ENCODE measurements at places on chromosomes 2 and 18. TPM values are rescaled to one million over a fixed set of nuclear protein-coding genes. Genes with fewer than 3 reads are reported as not detected.
A peak's percentile ranks its signal among the peaks of the same experiment; 100 is the strongest.

Gene CNGA3
- polyA plus RNA-seq = 0.13 TPM

- DNase-seq = peak; percentile 87
These were observed at the start of gene LYPD6B for GRCh38 chr2:149038442-149039212. Gene LYPD6B (plus strand): TSS chr2:149038699. CDS start chr2:149130949, 92,250 bp downstream.

Gene MXD1
- polyA plus RNA-seq = 9.3 TPM

- DNase-seq = no peak
These were observed 549.9 kb downstream of the XIRP2 start for GRCh38 chr2:167438206-167438605.

Gene CCDC85A
- polyA plus RNA-seq = 0.19 TPM

DNA sequence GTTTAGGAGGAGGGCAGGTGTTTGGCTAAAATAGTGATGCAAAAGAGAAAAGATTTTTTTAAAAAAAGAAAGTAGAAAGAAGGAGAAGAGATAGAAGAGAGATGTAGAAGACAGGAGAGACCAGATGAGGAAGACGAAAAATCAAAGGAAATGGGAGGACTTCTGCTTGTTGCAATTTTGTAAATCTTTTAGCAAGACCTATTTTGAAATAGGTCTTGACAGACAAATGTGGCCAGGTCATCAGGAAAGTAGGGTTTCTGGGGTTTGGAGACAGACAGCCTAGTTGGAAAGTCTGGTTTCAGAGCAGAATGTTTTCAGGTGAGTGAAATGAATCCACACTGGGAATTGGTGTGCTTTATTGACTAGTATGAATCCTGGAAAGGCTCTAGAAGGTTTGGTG, 104.5 kb upstream of the CAVIN2 start:
- no peak for DNase-seq

DNA sequence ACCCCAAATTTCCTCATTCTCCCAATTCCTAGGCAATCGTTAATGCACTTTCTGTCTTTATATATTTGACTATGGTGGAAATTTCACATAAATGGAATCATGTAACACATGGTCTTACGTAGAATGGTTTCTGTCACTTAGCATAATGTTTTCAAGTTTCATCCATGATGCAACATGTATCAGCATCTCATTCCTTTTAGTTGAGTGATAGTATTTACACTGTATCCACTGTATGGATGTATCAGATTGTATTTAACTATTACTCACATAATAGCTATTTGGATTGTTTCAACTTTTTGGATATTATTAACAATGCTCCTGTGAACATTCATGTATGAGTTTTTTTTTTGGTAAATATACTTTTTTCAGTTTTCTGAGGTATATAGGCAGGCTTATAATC, 982.3 kb upstream of the DDX18 start:
- DNase-seq = no peak

DNA sequence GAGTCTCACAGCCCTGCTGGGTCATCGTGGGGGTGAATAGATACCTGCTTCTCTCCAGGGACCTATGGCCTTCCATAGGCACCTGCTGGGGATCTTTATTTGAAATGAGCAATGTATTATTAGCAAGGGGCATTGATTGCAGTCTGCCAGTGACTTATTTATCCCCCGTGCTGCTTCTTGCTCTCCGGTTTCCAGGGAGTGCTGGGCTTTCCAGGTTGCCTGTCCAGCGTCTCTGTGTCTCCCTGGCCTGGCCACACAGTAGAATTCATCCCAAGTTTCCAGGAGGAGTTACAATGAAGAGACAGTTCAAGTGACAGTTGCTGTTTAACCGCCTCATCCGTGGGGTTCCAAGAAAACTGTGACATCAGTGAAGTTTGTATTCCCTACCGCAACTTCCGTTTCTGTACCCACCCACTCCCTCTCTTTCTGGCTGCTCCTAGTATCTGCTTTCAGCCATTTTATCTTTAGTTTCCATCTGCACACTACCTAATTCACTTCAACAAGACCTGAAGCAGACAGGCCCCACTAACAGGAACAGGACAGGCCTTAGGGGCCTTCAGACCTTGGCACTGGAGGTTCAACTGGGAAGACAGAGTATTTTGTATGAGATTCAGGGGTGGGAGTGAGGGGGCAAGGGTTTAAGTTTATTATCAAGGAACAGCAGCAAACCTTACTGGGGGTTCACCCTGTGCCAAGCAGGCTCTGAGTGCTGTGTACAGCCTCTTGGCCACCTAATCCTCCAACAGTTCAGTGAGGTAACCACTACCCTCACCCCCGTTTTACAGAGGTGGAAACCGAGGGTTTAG, 134.8 kb downstream of the PRKCE start:
- DNase-seq = no peak

DNA sequence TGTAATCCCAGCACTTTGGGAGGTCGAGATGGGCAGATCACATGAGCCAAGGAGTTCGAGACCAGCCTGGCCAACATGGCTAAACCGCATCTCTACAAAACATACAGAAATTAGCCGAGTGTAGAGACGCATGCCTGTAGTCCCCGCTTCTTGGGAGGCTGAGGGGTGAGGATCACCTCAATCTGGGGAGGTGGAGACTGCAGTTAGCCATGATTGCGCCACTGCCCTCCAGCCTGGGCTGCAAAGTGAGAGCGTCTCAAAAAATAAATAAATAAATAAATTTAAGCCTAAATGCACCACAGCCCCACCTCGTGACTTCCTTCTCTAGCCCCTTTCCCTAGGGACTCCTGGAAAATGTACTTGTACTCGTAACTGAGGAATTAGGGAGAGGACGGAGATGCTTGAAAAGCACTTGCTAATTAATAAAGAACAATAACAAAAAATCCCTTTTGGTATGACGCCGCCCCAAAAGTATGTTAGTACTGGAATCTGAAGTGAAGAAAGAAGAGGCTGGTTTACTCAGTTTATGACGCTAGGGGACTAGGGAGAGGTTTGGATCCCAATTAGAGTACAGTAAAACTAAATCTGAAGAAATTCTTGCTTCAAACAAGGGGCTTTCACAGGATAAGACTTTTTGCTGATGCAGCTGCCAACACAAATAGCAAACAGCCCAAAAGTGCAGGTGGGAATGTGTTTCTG, 887 bp upstream of the ZNF396 start:
- peak; percentile 5 for DNase-seq

DNA sequence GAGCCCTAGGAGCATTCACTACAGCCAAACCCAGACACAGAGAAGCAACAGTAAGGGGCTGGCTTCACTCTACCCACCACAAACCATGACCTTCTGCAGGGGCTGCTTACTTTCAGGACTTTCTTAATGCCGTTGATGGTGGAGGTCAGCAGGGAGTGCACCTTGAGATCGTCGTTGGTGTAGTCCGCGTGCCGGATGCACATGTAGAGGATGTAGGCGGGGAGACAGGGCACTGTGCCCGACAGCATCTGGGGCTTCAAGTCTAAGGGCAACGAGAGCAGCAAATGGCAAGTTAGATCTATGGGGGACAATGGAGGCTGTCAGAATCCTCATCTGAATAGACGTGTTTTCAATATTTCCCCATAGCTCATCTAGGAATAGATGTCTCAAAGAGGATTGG, 29.8 kb upstream of the ACAA2 start:
- no peak for DNase-seq

DNA sequence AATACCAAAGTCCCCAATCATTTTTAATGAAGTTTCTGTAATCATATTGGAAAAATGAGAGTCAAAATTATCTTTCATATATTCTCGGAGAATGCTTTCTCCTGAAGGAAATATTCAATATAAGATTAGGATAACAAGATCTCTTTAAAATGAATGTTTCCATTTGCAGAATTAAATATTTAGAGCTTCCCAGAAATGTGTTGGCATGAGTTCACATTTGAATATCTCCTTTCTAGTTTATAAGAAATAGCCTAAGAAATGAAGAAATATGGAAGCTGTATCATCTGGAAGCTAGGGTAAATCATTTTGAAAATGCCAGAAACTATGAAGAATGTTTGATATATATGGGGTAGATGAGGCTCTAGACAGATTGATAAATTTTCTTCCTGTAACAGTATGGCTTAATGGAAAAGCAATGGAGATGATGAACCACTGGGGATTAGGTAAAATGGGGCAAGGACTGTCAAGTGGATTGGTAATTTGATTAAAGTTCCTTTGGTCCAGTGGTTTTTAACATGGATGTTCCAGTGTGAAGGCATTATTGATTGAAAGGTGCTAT, 184.6 kb upstream of the ZNF804A start:
- no peak for DNase-seq

DNA sequence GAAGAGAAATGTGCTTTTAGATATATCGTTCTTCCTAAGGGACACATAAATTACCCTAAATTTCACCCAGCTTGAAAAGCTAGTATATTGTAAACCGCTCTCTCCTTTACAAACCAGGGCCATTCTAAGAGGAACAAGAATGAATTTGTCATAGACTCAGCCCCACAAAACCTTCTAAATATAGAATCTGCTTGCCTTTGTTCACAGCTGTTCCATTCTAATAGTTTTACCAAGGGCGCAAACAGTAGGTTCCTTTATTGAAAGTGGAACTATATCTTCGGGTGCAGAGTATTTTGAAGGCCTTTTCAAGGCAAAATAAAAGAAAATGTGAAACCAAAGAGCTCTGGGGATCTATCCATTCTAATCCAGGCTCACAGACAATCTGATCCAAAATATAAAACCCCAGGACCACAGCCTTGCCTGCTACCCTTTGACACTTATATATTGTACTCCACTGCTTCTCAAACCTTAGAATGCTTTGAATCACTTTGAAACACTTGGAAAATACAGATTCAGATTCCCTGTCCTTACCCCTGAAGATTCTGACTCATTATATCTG, 316.8 kb downstream of the PAX3 start:
- no peak for DNase-seq

Gene CCDC141
- 0.10 TPM for polyA plus RNA-seq

- DNase-seq = peak; percentile 71
These were observed 8.0 kb downstream of the TMBIM1 start for GRCh38 chr2:218284106-218284811.
